Stimulated activated CD8-positive, alpha-beta memory T cell treated with anti-CD3 and anti-CD28 coated beads, Interleukin-4, amount 100 ng/mL, for 1 hour (primary cell): ENCODE measurements at places on chromosomes 4 and X.

DNA sequence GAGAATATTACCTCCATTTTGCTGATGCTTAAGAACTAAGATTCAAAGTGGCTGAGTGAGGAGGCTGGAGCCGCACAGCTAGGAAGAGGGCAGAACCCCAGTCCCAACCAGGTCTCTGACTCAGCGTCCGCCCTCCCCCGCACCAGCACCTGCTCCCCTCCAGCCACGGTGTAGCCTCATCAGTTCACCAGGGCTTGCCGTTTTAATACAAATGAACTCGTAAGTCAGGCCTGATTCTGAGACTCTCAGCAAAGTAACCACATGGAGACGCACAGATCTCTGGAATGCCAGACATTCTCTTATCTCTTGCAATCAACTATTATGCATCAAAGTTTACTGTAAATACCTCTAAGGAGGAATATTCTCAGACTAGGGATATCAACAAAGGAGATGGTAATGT, 52.4 kb downstream of the ENPP6 start:
- no peak for DNase-seq

DNA sequence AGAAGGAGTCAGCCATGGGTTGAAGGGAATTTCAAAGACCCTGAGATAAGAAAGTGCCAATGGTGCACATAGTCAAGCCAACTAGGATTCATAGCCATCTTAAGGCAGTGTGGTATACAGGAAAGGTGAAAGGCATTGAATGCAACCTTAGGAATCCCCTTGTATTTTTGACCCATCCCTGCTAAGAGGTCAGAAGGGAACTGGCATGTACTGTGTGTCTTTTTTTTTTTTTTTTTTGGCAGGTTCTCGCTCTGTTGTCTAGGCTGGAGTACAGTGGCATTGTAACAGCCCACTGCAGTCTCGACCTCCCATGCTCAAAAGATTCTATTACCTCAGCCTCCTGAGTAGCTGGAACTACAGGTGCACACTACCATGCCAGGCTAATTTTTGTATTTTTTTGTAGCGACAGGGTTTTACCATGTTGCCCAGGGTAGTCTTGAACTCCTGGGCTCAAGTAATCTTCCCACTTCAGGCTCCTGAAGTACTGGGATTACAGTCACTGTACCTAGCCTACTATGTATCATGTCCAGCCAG, 40.8 kb downstream of the VSIG4 start:
- no peak for DNase-seq

DNA sequence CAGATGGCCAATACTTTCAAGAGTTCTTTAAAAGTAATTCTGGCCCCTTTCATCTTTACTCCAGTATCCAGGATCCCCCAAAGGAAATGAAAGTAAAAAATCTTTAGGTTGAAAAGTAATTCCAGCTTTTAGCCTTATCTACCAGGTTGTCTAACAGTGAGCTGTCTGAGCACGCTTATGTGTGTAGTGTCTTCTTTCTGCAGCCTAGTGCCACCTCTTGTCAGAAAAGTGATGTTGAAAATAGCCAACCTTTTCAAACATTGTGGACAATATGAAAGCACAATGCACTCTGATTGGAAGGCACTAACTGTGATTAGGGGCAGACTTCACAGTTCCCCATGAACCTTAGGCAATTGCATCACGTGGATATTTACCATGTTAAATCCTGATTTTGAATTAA, 92.1 kb downstream of the RELL1 start:
- no peak for DNase-seq

DNA sequence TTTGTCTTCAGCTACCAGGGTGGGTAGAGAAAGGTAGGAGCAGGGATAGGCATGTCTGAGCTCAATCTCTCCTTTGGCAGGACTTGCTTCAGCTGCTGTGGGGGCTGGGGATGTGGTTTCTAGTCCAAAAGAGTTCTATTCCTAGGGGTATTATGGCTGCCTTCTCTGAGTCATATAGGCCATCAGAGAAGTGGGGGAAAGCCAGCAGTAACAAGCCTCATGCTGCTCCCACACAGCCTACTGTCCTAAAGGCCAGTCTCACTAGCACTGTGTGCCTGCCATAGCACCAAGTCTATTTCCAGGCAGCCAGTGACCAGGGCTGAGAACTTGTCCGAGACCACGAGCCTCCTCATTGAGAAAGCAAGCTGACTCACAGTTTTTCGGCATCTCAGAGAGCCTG, 270.6 kb downstream of the DCAF12L2 start:
- no peak for DNase-seq

DNA sequence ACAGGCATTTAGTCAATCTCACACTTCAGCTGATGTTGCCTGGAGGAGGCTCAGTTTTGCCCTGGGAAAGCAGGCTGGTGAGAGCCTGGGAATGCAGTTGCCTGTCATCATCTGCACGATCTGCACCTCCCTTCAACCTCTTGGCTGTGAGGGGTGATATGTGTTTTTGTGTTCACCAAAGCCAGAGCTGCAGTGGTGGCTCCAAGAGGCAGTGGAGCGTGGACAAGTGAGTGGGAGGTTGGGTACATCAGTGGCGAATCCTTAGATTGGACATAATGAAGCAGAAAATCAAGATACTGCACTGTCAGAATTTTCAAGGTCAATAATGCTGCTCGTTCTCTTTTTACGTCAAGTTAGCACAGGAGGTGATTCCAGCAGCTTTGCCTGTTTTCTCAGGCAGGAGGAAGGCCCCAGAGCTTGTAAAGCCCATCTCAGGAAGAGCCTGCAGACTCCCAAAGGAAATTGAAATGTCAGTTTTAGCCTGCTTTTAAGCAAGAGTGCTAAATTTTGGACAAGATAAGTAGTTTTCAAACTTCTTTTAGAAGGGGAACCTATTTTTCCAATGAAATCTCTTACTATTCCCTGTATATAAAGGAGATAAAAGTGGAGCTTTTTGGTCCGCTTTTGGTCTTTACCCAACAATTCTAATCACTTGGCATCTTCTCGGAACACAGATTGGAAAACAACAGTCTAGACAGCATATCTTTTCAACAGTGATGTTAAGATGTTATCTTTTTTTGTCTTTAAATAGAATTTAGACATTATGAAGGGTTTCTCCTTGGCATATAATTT, 92.8 kb downstream of the FRAS1 start:
- DNase-seq, result no peak

GRCh38 chr4:10085386-10085785, 31.2 kb downstream of the WDR1 start:
- no peak for DNase-seq

DNA sequence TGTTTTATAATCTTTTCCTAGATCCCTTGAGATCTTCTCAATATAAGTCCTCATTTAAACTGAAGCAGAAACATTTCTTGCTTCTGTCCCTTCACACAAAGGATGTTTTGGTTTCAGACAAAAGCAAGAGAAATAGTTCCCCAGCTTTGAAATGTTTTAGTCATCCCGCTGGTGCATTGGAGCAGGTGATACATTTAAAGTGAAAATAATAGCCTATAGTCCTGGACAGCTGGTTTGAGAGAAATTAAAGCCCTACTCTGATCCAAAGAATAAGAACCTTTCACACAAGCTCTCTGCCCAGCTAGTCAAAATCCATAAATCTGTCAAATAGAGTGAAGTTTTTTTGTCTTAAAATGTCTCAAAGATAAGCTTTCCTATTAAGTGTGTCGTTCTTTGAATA, 79.4 kb downstream of the LUZP4 start:
- DNase-seq, result no peak

GRCh38 chr4:158861281-158861680, 92.5 kb downstream of the FNIP2 start:
- no peak for DNase-seq

DNA sequence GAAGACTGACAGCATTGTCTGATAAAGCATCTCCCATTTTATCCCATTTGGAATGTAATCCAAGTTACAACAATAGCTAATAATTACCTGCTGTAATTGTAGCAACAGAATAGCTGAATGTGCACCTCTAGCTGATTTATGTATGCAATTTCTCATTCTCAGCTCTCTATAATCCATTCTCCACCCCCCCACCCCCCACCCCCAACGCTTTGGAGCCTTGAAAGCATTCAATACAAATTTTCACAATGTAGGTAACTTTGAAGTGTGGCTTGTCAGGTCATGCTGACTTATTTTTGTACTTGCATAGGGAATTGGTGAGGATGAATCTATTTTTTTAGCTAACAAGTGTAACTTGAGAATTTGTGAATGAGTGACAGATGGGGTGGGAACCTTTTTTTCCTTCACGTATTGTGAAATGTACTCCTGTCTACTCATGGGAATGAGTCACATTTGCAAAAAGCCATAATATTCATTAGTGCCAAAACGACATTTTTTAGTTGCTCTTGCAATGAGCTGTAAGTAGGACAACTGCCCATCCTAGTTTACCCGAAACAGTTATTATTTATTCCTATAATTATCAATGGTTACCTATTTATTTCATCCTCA, 159.3 kb downstream of the PALLD start:
- no peak for DNase-seq

DNA sequence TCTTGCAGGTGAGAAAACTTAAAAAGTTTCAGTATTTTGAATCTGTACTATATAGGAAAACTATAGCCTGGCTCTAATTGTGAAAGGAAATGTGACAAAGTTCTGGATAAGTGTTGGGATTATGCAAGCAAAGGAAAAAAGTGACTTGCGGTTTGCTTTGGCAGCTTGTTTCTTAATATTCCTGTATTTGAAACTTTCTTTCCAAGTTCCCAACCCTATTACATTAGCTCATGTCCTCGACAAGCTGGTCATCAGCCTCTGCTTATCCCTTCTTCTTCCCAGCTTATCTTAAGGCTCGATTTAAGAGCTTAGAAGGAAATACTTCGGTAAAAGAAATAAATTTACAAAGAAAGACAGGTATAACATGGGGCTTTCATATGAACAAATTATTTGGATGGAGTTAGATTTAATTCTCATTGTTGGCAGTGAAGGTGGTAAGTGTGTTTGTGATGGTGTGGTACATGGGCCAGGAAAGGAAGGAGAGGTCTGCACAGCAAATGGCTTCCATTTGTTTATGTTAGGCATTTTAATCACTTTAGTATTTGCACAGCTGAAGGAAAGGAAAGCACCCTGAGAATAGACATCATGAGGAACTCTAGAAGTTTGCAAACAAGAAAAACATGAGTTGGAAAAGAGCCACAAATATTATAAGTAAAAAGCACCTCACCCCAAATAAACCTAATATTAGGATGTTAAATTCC, 5.1 kb upstream of the MYOZ2 start:
- no peak for DNase-seq

DNA sequence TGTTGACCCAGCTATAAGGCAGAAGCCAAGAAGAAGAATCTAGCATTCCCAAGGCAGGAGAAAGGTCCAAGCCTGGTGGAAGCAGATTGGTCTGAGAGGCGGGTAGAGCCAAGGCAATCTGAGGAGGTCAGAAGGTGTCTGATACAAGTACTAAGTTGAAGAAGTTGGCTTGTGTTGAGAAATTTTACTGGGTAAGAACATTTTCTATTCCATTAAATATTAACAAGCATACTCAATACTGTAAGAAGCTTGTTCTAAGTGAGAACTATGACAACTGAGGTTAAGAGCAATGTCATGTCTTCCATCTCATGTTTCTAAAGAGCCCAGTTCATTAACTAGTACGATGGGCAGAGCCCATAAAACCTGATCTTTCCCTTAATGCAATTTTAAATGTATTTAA, 75.0 kb downstream of the FAM13A start:
- DNase-seq, result no peak

DNA sequence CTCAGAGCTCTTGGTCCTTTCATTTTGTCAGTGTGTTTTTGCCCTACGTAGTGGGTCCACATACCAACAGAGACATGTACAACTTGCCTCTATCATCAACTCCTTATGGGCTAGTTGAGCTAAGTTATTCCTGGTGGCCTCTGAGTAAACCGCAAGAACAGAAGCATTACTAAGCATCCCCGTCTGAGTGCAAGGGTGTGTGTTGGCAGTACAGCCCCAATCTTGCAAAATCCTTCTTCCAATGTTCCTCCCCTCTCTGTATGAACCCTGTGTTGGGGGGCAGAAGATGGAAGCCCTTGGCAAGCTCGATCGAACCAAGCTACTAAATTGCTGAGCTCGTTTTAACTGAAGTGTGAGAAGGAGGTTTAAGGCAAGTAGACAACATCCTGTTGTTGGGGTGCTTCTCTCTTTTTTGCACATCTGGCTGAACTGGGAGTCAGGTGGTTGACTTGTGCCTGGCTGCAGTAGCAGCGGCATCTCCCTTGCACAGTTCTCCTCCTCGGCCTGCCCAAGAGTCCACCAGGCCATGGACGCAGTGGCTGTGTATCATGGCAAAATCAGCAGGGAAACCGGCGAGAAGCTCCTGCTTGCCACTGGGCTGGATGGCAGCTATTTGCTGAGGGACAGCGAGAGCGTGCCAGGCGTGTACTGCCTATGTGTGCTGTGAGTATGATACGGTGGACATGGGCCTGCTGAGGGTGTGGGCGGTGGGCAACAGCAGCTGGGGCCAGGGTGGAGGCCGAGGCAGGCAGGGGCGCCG, at the start of gene SH2D1A:
Gene SH2D1A, plus strand, starts transcription at position 447 of the 760 bp plus-strand sequence. Its CDS starts 80 bp downstream, at position 527.
- DNase-seq, result no peak

GRCh38 chr4:110467400-110467799, 8.6 kb upstream of the ENPEP start:
- DNase-seq, result no peak

- DNase-seq, result no peak
Measured at GRCh38 chr4:145822581-145822980, 116.0 kb downstream of the ZNF827 start.

DNA sequence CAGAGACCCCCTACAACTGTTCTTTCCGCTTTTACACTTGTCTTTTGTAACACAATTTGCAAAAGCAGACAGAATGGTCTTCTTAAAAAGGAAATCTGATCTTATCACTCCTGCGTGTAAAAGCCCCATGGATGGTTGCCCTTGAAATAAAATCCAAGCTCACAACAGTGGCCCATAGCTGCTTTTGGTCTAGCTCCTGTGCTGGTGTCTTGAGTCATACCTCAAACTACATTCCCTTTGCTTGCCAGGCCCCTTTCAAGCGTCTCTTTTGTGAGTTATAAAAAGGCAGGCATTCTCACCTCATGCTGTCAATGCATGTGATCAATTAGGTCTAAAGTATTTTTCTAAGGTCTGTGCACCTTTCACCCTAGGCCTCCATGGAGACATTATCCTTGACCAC, 27.6 kb downstream of the HPGD start:
- DNase-seq, result no peak

- no peak for DNase-seq
Measured at GRCh38 chr4:137039370-137039769, 492.9 kb downstream of the PCDH18 start.

DNA sequence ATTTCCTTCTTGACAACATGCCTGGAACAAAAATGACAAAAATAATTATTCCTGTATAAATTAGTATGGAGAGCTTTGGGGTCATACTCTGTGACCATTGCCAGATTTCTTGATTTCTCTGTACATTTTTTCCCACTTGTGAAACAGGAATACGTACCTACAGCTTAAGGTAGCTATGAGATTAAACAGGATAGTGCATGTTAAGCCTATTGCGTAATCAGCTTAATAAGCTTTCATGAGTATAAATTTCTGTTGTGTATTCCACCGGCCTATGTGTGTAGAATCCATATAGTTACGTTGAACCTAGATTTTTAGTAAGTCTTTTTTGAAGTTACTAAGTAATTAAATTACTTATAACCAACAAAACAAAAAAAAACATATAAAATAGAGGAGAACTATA, 334.9 kb downstream of the DCTD start:
- DNase-seq, result no peak

- no peak for DNase-seq
Measured at GRCh38 chrX:153303276-153304262, 18.0 kb downstream of the PNMA6F start.

- no peak for DNase-seq
Measured at GRCh38 chr4:121977251-121978171, 25.7 kb upstream of the TRPC3 start.

- no peak for DNase-seq
Measured at GRCh38 chrX:24799078-24799477, 105.4 kb downstream of the POLA1 start.

- no peak for DNase-seq
Measured at GRCh38 chrX:22666441-22666840, 333.3 kb upstream of the DDX53 start.

- DNase-seq, result no peak
Measured at GRCh38 chrX:45157647-45158046, 43.0 kb downstream of the DIPK2B start.
